Natural killer cell (primary cell): ENCODE measurements at places on chromosomes 7 and 10. TPM values are rescaled to one million over a fixed set of nuclear protein-coding genes. Genes with fewer than 3 reads are reported as not detected.

GRCh38 chr7:154587792-154588191 lies 415.1 kb downstream of the PAXIP1 start:
- DNase-seq = no peak

- DNase-seq = no peak
Observed at GRCh38 chr10:12635127-12635541, 285.8 kb downstream of the CAMK1D start.

Gene CFAP46
- total RNA-seq = not detected

GRCh38 chr7:151642746-151643145 lies 123.1 kb upstream of the RHEB start:
- no peak for DNase-seq

DNA sequence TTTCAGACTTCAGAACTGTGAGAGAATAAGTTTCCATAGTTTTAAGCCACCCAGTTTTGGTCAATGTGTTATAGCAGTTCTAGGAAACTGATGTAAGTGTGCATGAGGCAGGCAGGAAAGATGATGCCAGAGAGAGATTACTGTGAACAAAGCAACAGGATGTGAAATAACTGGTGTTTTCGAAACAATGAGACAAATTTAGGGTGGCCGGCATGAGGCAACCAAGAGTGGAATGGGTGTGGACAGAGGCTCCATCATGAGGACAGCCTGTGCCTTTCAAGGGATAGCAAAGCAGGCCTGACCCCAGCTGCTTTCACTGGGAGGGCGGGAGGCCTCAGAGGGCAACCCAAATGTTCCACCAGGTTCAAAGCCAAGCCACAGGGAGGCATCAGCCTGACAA lies 67.3 kb upstream of the UCN3 start:
- peak; percentile 52 for DNase-seq

Gene OPN1SW
- not detected for total RNA-seq

Gene FEZF1
- not detected for total RNA-seq

DNA sequence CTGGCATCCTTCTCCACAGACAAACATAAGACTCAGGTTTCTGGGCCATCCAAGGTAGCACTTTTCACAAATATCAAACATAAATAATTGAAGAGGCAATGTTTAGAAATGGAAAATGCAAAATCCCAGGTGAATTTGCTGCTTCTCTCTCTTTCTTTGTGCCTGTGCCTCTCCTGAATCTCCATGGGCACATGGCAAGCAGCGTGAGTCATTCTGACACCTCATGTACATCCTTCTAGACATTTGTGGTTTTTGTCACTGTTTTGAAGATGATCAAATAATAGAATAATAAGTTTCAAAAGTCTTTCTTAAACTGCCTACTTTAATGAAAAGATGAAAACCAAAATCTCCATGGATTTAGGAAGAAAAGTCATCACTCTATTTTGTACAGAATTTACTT lies 60.3 kb upstream of the RAB11FIP2 start:
- no peak for DNase-seq

- no peak for DNase-seq
Observed at GRCh38 chr10:70052462-70053217, at the start of gene MACROH2A2. TSS of gene MACROH2A2 (plus strand) at chr10:70052846. CDS start at chr10:70075659, 22,813 bp downstream.

- DNase-seq = no peak
Observed at GRCh38 chr10:78955206-78955605, 113.6 kb upstream of the ZMIZ1 start.

GRCh38 chr10:63833411-63834060 lies 312.3 kb downstream of the REEP3 start:
- no peak for DNase-seq

Gene ANXA8
- not detected for total RNA-seq

DNA sequence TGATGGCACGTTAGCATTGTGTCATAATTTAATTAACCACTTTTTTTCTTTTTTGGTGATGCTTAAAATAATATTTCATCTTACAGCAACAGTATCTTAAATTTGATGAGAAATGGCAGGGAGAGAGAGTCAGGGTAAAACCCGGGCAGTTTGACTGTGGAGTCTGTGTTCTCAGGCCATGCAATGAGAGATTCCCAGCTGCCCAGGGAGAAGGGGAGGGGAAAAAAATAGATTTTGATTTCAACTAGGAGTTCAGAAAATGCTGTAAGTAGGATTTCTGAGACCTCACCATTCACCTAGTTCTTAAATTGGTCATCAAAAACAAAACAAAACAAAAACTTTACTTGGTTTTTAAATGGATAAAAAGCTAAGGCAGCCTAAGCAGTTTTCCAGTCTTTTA lies 37.4 kb upstream of the XPNPEP1 start:
- no peak for DNase-seq

Gene ABCB1
- total RNA-seq = 99.5 TPM

- no peak for DNase-seq
Observed at GRCh38 chr7:6500691-6501090, 50.6 kb downstream of the GRID2IP start.

Gene UCMA
- total RNA-seq = not detected

Gene PRSS37
- total RNA-seq = not detected

Gene CYP3A4
- not detected for total RNA-seq

GRCh38 chr7:17094963-17095574 lies 203.4 kb upstream of the AHR start:
- no peak for DNase-seq

- no peak for DNase-seq
Observed at GRCh38 chr7:95596198-95597063, at the start of gene PDK4. TSS of gene PDK4 (minus strand) at chr7:95596516. CDS start at chr7:95596293, 223 bp downstream.

DNA sequence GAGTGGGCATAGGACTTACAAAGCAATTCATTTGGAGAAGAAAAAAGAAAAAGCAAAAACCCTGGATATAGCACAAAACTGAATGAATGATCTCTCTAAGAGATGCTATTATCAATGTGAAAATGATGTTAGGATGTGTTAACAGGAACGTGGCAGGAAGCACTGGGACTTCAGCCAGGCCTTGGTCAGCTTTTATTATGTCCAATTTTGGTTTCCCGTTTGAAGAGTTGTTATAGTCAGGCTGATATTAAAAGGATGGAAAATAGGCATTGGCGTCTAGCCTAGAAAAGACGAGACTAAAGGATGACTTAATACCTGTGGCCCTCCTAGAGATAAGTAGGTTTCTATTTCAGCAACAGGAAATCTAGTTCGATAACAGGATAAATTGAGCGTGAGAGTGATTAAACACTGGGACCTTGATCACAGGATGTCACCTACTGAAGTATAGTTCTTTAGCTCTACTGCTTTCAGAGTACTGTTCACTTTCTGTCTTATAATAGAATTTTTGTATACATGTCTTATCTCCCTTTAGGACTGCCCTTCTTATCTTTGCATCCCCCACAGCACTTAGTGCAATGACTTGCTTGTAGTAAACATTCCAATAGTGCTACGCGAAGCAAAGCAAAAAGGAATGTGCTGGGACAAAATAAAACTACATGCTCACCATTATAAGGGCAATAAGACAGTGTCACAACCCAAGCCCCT lies 99.8 kb upstream of the AGBL3 start:
- no peak for DNase-seq

Gene KEL
- 0.61 TPM for total RNA-seq

Gene PDAP1
- total RNA-seq = 60.6 TPM

DNA sequence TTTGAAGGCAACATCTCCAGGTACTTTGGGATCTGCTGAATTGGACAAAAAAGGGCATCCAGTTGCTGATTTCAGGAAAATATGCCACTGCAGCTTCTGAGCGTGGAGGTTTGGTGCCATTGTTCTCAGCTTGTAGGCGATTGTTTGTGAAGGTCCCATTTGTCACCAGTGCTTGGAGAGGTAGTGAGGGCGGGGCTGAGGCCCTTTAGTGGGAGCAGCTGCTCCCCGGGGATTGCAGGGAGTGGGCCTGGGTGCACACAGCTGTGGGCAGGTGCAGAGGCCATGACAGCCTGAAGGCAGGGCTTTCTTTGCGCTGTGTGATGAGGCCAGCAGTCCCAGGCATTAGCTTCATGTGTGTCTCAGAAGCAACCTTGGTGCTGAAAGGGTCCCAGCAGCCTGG lies 3.9 kb downstream of the FAM20C start:
- no peak for DNase-seq

- DNase-seq = no peak
Observed at GRCh38 chr10:57260175-57260574, 899.1 kb upstream of the ZWINT start.

GRCh38 chr10:122649903-122650302 lies 49.7 kb downstream of the C10orf120 start:
- no peak for DNase-seq

Gene AEBP1
- total RNA-seq = 3.3 TPM

Gene GRM3
- total RNA-seq = not detected

GRCh38 chr10:22634093-22634492 lies 80.3 kb downstream of the PIP4K2A start:
- DNase-seq = peak; percentile 60

Gene CPA2
- total RNA-seq = not detected

GRCh38 chr10:106395041-106395749 lies 769.3 kb downstream of the SORCS1 start:
- no peak for DNase-seq

DNA sequence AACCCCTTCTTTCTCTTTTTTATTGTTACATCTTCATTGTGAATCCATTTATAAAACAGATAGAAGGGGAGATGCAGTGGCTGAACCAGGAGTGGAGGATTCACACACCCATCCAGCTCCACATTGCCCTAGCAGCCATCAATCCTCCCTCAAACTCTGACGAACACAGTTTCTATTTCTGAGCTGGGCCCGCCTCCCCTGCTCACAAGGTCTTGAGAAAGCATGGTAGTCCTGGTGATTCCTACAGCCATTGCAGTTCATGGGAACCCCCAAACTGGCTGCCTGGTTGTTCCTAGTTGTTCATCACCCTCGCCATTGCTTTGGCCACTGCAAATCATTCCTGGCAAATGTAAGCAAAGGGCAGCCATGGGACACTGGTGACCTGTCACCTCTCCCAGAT lies 258.5 kb upstream of the AOAH start:
- no peak for DNase-seq

Gene GRID2IP
- 0.40 TPM for total RNA-seq

DNA sequence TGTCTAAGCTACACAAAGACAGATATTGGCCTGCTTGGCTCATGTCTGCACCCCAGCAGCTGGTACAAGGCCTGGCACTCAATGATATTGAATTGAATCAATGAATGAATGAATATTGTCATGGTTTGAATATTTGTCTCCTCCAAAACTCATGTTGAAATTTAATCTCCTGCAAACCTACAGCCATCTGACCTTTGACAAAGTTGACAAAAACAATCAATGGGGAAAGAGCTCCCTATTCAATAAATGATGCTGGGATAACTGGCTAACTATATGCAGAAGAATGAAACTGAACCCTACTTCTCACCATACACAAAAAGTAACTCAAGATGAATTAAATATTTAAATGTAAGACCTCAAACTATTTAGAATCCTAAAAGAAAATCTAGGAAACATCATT lies 144.7 kb downstream of the CYP26A1 start:
- no peak for DNase-seq

DNA sequence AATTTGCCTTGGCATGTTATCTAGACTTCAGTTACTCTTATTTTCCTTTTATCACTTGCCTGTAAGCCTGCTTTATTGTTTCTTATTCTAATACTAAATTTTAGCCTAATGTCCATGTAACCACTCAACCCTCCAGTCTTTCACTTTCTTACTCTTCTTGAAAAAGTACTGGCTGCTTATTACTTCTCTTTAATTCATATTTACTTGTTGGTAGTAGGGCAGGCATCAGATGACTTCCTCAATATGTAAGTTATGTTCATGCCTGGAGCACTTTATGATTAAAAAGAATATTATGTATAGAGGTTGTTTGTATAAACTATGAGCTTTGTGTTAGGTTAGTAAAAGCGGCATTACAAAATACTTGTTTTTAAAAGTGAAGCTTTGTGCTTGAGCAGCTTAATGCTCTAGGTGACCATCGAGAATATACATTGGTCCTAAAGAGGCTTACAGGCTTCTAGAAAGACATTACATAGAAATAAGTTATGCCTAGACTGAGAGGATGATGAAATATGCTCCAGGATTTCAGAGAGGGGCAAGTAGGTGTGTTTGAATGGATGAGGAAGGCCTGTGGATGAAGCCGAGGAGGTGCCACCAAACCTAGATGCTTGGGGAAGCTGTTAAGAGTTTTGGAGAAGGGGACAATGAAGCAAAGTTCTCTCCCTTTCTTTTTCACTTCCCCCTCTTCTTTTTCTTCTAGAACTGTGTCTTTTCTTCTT lies 207.1 kb upstream of the HDAC9 start:
- DNase-seq = no peak

- DNase-seq = no peak
Observed at GRCh38 chr10:123792248-123792978, 99.2 kb downstream of the CPXM2 start.

- DNase-seq = peak; percentile 49
Observed at GRCh38 chr10:119189811-119190282, 11.2 kb upstream of the PRDX3 start.

DNA sequence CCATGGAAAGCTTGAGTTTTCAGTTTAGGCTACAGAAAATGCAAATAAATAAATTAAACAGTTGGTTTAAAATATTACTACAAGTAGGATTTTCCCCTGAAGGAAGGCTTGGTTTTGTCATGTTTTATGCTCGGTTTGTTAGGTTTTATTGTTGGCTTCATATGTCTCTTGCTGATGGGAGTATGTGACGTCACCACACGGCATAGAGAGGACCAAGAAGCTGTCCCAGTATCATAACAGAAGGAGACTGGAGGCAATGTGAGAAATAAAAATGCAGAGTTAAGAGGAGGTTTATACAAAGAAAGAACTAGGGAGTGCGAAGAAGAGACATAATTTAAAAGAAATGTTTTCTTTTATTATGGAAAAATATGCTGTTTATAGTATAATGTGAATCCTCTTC lies 24.4 kb downstream of the PCDH15 start:
- no peak for DNase-seq

Gene FFAR4
- total RNA-seq = not detected

DNA sequence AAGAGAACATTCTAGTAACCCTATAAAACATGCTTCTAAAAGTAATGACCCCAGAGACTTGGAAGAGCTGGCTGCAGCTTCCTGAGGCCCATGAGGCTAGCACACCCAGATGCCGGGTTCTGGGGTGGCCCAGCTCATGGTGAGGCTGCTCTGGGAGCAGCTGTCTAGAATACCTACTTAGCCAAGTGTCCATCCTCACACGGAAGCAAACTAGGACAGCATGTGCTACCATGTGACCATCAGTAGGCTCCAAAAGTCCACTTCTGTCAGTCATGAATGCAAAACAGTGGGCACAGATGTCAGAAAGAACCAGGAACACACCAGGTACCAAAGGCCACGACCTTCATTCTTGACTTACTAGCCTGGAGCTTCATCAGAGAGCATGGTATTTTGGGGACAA lies 32.4 kb downstream of the CTBP2 start:
- no peak for DNase-seq

GRCh38 chr10:125802739-125803138 lies 20.3 kb downstream of the UROS start:
- DNase-seq = no peak

DNA sequence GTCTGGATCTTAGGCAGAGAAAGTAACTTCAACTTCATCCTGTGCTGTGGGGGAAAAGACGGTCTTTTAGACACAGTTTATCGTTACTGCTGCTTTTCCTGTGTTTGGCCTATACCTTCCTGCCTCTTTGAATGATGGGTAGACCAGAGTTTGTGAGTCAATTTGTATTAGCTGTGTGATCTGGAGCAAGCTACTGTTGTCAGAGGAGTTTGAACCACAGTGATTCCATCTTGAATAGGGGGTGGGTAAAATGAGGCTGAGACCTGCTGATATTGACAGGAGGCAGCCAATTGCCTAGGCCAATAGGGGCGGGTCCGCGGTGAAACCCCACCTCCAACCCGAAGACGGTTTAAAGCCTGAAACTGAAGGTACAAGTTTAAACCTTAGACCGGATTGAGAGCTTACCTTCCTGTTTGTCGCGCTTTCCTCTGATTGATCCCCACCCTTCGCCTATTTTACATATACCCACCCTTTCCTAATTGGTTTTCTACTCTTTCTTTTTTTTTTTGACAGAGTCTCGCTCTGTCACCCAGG lies 35.8 kb upstream of the EIF4H start:
- DNase-seq = no peak

Gene HECW1
- total RNA-seq = not detected

Gene ANKRD2
- total RNA-seq = not detected
